ENCODE measurements at places on chromosomes 2 and 18.

DNA sequence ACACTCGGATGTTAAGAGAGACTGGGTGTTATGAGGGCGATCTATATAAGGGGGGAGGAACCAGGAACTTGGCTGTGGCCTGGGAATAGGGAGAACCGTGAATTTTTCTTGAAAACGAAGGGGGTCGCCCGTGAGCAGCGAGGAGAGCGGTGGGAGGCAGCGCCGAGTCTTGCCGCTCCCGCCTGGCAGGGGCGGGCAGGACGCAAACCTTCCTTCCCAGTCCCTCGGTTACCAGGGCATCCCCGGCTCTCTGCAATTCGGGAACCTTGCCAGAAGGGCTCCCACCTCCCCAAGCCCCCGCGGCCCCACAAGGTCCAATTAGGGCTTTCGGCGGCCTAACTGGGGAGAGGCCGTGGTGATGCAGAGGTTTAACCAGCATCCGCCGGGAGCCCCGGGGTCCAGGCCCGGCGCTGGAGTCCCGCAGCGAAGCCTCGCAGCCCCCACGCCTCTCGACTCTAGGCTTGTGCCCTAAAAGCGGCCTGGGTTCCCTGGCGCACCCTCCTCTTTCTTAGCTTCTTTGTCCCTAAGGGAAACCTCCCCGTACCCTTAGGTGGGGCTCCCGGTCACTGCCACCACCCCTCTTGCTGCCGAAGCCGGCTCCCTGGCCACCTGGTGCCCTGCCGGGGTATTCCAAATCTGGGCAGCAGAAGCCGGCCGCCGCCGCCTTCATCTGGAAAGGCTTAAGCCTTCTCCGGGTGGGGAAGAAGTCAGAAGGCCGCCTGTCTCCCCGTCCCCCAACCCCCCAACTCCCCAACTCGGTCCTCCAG, 680 bp upstream of the FHOD3 start:
- no peak for DNase-seq

DNA sequence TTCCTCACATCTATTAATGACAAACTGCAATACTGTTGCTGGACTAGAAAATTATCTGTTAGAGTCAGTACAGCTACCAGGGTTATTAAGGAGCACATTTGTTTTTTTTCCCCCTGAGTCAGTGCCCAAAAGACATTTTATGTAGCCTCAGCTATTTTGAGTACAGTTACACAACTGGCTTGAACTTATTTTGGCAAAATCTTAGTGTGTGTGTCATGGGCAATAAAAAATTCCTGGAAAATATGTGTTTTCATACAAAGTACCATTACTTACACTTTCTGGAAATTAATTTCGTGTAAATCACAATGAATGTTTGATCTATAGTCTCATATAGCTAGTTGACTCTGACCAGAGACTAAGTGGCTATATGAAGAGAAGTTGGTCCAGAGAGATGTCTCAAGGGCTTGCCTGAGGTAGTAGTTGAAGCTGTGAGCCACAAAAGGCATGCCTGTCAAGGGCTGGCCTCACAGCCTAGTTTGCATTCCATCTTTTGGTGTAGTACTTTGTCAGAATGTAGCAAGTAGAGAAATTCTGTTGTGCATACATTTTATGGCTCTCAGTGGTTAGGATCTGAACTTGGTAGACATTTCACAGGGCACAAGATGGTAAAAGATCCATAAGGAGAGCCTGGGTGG, 283.4 kb downstream of the MTX2 start:
- no peak for DNase-seq

- no peak for DNase-seq
Observed at GRCh38 chr2:218879776-218880101, 913 bp upstream of the WNT10A start.

DNA sequence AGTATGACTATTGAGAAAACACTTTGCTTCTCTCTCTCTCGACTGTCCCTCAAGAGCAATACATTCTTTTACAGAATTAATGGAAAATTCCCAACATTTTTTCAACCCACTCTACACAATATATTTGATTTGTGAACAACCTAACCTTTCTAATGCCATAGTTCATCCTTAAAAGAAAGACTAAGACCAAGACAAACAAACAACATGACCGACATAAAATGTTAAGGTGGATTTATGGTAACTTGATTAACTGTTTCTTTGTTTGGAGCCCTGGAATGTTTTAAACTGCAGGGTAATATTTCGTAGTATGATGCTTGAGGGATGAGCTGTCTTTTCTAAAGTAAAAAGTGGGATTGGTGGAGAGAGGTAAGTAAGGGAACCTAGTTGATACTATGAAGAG, 738.2 kb downstream of the MBD2 start:
- no peak for DNase-seq

DNA sequence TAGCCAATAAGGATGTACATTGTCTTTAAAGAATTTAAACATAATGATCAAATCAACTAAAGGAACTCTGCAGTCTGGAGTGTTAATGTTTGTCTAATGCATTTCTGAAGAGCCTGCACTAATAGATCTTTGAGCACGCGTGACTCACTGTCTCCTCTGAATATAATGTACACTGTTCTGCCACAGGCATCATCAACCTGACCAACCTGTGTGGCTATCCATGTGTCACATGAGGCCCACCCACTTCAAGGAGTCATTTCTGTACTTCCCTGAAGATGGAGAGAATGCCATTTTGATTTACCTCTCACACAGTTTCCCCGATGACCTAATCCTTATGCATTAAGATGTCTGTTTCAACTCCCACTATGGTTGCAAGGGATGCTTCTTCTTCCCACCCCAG, 434.0 kb upstream of the SPHKAP start:
- DNase-seq = no peak

DNA sequence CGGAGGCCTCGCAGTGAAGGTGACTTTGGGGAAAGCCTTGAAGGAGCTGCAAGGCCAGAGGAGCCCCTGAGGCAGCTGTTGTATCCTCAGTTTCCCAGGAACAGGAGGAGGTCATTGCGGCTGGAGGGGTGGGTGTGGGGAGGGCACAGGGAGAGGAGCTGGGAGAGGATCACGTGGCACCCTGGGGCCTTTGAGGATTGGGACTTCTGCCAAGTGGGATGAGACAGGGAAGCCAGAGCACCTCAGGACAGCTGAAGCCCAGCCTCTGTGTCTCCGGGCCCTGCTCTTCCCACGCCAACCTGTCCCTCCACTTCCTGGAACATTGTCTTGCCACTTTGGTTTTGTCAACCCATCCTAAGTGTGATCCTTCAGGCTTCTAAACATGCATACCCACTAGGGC, 19.4 kb upstream of the RRM2 start:
- DNase-seq = no peak

DNA sequence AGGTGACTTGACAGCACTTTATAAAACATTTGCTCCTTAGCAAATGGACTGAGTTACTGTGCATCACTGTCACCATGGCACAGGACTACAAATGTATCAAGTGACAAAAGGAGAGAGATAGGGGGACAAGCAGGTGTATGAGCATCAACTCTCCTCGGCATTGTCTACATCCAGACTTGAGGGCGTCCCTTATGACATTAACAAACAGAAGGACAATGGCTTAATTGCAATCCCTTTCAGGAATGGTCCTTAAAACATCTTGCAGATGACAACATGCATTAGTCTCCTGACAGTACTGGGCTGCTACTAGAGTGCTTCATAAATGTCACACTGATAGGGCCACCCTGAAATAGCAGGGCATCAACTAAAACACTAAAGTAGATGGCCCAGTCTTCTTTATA, 198.8 kb downstream of the PDE1A start:
- DNase-seq = no peak

DNA sequence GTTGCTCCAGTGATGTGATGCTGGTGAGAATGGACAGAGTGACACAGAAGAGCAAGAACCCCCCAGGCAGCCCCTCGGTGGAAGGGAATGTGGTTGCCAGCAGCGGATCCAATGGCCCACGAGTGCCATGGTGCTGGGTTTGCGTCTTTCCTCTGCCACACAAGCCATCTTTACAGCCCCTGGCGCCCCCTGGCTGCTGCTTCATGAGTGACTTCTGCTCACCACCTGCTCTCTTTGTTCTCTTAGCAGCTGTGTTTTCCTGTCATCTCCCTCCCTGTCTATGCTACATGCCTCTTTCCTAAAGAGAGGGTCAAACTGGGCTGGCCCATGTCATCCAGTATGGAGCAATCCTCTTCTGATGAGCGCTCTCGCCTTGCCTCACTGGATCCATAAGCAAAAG, 300.0 kb upstream of the SMIM21 start:
- no peak for DNase-seq

DNA sequence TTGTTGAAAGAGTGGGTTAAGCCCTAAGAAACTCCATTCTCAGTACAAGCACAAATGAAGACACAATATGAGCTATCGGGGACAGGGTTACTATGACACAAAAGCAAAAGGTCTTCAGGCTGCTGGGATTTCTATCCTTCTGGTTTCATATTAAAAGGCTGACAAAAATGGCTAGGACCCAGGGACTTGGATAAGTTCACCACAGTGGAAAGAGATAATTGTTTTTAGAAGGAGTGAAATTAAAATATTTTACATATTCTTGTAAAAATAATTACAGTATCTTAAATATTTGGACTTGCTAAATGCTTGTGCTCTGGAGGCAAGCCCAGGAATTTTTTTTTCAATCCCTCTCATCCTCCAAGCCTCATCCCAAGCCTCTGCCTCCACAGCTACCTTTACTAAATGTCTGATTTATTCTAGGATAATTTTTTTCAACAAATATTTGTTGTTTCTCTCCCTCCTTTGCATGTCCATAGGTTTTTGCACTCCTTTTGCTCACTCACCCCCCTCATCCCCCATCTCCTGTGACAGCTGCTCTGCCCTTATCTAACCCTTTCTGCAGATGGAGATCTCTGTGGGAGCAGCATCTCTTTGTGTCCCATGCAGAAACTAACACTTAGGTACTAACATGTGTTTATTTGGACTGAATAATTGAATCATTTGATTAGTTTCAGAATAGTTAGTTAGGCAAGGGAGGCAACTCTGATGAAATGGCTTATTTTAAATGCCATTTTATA, 47.8 kb upstream of the NABP1 start:
- DNase-seq = no peak

DNA sequence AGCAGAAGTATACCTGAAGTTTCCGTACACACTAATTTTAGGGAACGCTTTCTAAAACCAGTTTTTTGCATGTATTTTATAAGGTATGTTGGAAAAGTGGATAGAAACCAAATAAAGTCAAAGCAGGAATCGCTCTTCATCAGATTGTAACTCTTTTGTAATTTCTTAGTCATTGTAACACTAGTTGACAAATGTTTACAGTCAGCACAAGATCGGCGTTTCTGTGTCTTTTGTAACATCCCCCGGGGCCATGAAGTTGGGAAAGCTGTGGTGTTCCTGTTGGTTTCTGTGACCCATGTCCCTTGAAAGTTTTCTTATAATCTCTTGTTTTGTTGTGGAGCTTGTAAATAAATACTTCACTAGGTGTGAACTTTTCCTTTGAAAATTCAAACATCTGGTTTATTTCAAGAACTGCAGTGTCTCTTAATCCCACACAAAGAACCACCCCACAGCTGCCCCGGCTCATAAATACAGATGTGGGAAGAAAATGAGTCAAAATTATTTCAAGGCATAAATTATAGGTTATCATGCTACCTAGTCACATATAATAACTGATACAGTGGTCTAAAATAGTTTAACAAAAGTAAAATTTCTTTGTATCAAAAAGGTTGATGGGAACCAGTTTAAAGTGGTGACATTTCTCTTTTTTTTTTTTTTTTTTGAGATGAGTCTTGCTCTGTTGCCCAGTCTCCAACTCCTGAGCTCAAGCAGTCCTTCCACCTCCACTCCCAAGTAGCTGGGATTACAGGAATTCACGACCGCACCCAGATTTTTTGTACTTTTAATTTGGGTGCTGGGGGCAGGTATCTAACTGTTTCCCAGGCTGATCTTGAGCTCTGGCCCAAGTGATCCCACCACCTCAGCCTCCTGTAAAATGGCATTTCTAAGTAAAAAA, 751 bp upstream of the NMI start:
- no peak for DNase-seq

GRCh38 chr18:7727361-7728076, 160.4 kb downstream of the PTPRM start:
- no peak for DNase-seq

GRCh38 chr18:2687390-2688001, 32.0 kb downstream of the SMCHD1 start:
- DNase-seq = no peak

DNA sequence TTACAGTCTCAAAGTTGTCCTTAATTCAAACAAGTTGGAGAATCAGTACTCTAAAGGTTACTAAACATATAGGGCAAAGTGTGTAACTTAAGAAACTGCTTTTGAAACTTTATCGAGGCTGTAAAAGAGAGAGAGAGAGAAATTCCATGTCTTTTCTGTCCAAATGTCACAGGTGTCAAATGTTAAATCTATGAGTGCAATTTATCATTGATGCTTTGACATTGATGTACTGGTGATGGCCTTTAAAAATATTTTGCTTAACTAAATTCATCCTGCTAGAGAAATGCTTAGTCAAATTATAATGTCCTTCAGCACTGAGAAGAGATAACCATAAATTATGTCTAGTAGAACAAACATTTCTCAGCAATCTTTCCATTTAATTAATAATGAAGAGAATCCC, 1602.1 kb upstream of the TMEFF2 start:
- no peak for DNase-seq

GRCh38 chr2:119672161-119672862, 6.7 kb upstream of the TMEM177 start:
- DNase-seq = no peak

DNA sequence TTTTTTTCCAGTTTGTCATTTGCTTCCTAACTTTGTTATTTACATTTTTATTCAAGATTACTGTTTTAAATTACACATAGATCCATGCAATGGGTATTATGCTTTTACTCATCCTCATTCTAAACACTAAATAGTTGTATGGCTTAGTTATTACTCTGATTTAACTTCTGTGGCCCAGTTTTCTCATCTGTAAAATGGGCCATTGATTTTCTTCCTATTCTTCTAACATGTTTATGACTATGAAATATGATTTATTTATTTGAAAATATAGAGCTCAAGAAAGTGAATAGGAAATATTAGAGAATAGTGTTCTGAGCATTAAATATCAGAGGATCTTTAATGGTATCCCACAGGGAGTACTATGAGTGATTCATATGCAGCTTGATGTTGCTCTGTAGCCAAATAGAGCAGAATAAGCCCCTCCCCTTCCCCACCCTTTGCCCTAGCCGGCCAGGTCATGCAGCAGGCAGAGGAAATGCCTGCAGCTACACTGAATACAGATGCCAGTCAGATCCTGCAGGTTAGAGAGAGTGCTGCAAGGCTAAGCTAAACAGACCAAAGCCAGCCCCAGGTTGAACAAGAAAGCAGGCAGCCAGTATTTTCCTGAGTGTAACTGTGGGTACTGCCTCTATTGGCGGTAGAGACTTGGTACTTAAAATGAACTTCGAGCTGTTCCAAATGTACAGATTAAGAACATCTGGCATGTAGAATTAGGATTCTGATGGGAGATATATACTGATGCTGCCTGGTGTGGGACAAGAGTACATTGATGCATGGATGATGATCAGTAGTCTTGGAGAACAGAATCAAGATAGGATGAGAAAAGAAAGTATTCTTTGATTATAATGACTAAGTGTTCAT, 11.7 kb upstream of the ACYP2 start:
- DNase-seq = peak; percentile 25

DNA sequence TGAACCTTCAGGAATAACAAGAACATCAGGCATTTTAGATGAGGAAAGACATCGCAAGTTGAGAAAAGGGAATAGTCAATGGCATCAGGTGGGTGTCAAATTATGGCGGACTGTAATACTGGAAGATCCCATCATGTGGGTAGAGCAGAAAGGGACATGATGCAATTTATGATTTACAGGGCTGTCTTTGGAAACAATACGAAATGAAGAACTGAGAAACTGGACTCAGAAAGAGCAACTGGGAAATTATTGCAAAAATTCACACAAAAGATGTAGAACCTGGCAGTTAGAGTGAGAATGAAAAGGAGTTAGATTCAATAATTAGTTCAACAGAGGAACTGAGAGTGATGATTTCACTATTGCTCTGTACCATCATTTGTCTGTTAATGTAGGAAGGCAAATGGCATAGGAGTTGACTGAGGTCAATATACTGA, 1635.0 kb upstream of the ACVR2A start:
- DNase-seq = no peak

Measured in T-helper 22 cell (primary cell).